T-cell (primary cell): ENCODE measurements at places on chromosomes 13 and 19. TPM values are rescaled to one million over a fixed set of nuclear protein-coding genes. Genes with fewer than 3 reads are reported as not detected.

DNA sequence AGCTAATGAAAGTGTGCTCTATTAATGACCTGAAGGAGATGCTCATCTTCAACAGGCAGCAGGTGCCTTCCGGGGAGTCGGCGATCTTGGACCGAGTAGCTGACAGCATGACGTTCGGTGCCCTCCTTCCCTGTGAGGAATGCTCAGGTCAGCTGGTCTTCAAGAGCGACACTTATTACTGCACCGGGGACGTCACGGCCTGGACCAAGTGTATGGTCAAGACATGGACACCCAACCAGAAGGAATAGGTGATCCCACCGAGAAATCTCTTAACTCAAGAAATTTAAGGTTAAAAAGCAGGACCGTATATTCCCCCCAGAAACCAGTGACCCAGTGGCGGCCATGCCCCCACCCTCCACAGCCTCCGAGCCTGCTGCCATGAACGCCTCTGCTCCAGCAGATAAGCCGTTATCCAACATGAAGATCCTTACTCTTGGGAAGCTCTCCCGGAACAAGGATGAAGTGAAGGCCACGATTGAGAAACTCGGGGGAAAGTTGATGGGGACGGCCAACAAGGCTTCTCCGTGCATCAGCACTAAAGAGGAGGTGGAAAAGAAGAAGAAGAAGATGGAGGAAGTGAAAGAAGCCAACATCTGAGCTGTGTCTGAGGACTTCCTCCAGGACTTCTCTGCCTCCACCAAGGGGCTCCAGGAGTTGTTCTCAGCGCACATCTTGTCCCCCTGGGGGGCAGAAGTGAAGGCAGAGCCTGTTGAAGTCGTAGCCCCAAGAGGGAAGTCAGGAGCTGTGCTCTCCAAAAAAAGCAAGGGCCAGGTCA, 22.8 kb upstream of the ANKRD10 start:
- no peaks in the 10 kb centered on the region for H3K4me1 ChIP-seq
- H3K4me3 ChIP-seq: no peak overlapping the region
- no peaks in the 10 kb centered on the region for H3K36me3 ChIP-seq

DNA sequence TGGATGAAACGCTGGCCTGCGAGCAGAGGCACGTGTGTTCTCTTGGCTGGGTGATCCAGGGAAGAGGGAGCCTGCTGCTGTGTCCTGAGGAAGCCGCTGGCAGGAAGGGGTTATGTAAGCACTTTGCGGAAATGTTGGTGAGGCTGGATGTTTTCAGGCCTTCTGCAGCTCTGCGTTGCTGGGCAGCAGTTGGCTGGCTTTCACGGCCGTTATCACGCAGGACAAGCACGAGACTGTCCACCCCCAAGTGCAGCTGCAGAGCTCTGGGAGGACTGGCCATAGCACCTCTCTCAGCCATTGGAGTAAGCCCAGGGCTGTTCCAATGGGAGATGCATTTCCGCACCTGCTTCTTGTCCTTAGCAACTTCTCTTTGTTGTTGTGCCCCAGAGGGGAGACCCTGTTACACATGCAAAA, 146.9 kb upstream of the SOX21 start:
- no peak for DNase-seq
- no peaks in the 10 kb centered on the region for H3K36me3 ChIP-seq
- H3K27me3 ChIP-seq: no peaks in the 10 kb centered on the region
- no peak overlapping the region for H3K4me3 ChIP-seq

DNA sequence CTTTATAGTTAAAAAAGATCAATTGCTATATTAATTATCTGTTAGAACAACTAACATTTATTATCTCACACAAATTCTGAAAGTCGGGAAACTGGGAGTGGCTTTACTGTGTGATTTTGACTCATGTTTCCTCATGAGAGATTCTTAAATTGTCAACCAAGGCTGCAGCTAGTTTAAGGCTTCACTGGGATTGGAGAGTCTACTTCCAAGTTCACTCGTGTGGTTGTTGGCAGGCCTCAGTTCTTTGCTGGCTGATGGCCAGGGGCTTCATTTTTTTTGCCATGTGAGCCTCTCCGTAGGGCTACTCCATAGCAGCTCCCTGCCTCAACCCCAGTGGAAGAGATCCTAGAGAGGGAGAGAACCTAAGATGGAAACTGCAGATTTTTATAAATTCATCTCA, 24.5 kb upstream of the LPAR6 start:
- H3K4me3 ChIP-seq: no peak overlapping the region
- H3K36me3 ChIP-seq: no peaks in the 10 kb centered on the region
- no peaks in the 10 kb centered on the region for H3K27me3 ChIP-seq
- no peak for DNase-seq
- no peak overlapping the region for H3K27ac ChIP-seq

DNA sequence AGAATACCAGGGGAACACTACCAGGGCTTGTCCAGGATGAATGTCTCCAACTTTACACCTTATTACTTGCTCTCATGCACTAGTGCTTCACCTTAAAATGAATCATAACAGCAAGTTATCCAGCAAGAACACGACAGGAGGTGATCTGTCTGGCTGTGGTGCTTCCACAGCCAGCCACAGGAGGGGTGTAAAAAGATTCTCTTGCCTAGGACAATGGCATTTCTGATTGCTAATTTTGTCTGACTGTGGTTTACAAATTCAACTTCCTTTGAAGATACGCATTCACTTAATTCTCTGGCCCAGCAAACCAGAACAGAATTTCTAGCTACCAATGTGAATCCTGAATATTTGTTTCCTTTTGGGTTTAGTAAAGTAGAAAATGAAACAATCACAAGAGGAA, 23.1 kb upstream of the COG3 start:
- no peaks in the 10 kb centered on the region for H3K4me1 ChIP-seq
- H3K36me3 ChIP-seq: no peaks in the 10 kb centered on the region
- H3K4me3 ChIP-seq: no peak overlapping the region
- no peaks in the 10 kb centered on the region for H3K27me3 ChIP-seq
- DNase-seq: no peak

DNA sequence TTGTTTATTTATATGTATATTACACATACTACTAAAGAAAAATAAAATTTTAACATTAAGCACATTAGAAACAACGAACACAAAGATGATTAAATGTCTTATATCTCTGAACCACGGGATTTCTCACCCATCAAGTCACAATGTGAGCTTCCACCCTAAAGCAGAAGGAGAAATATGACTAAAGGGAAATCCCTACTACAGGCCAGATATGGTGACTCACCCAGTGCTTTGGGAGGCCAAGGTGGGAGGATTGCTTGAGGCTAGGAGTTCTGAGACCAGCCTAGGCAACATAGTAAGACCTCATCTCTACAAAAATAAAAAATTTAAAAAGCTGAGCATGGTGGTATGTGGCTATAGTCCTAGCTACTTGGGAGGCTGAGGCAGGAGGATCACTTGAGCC, 24.6 kb downstream of the DCT start:
- H3K36me3 ChIP-seq: no peaks in the 10 kb centered on the region
- H3K4me3 ChIP-seq: no peak overlapping the region
- H3K4me1 ChIP-seq: no peaks in the 10 kb centered on the region
- DNase-seq: no peak
- H3K27me3 ChIP-seq: no peaks in the 10 kb centered on the region

DNA sequence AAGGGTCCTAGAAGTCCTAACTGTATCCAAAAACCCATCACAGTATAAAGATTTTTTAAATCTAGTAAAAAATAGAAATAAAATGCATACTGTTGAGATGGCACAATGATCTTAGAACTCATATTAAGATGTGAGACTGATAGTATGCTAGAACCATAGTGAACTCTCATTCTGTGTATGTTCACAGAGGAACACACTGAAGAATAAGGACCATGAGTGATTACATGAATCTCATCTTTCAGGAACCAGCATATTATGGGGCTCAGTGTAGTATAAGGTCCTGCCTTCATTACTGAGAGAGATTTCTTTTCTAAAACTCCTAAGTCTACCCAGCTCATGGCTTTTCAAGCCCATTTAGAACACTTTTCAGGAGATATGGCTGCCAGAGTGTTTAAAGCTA, 59.8 kb upstream of the RFC3 start:
- H3K27ac ChIP-seq: no peak overlapping the region
- no peak for DNase-seq
- H3K4me3 ChIP-seq: no peak overlapping the region
- no peaks in the 10 kb centered on the region for H3K36me3 ChIP-seq
- H3K27me3 ChIP-seq: no peaks in the 10 kb centered on the region

DNA sequence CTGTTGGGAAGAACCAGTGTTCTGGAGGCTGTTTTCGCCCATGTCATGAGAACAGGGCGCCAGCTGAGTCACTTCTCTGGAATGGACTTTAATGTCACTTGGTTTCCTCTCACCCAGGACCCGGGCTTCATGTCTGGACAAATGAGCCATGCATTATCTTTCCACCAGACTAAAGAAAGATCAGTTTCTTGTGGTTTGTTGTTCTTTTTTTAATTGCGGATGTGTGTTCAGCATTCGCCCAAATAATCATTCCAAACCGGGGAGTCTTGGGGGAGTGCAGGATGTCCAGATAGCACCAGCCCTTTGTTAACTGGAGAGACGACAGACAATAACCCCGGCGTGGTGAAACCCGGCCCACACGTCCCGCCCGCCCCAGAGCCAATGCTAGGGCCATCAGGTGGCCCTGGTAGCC, 102.5 kb downstream of the COL4A2 start:
- peaks cover 3% of the 10 kb centered on the region for H3K4me1 ChIP-seq
- no peak for DNase-seq
- no peak overlapping the region for H3K27ac ChIP-seq
- H3K36me3 ChIP-seq: no peaks in the 10 kb centered on the region
- no peak overlapping the region for H3K4me3 ChIP-seq

DNA sequence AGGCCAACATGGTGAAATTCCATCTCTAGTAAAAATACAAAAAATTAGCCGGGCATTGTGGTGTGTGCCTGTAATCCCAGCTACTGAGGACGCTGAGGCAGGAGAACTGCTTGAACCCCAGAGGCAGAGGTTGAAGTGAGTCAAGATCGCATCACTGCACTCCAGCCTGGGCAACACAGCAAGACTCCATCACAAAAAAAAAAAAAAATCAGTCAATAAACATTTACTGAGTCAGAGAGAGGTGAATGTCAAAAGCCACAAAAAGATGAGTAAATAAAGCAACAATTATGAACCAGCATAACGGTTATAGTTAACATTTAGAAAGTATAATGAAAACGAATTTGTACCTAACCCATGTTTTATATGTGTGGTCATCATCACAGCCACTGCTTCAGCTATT, 23.1 kb downstream of the PSPC1 start:
- H3K27ac ChIP-seq: no peak overlapping the region
- no peaks in the 10 kb centered on the region for H3K27me3 ChIP-seq
- DNase-seq: no peak
- peaks cover 2% of the 10 kb centered on the region for H3K36me3 ChIP-seq

- H3K27me3 ChIP-seq: no peaks in the 10 kb centered on the region
- no peak overlapping the region for H3K4me3 ChIP-seq
- DNase-seq: no peak
- H3K27ac ChIP-seq: no peak overlapping the region
- H3K36me3 ChIP-seq: peaks cover 77% of the 10 kb centered on the region
Measured at GRCh38 chr19:45824041-45824471, 8.9 kb upstream of the RSPH6A start.

- no peaks in the 10 kb centered on the region for H3K27me3 ChIP-seq
- H3K4me3 ChIP-seq: no peak overlapping the region
- H3K4me1 ChIP-seq: no peaks in the 10 kb centered on the region
- no peak overlapping the region for H3K27ac ChIP-seq
- no peak for DNase-seq
- H3K36me3 ChIP-seq: peaks cover 11% of the 10 kb centered on the region
Measured at GRCh38 chr13:51397262-51397941, 55.4 kb downstream of the INTS6 start.

- peaks cover 27% of the 10 kb centered on the region for H3K27me3 ChIP-seq
- H3K4me3 ChIP-seq: no peak overlapping the region
- no peaks in the 10 kb centered on the region for H3K36me3 ChIP-seq
Measured at GRCh38 chr13:99935772-99936171, 35.8 kb downstream of the ZIC5 start.

DNA sequence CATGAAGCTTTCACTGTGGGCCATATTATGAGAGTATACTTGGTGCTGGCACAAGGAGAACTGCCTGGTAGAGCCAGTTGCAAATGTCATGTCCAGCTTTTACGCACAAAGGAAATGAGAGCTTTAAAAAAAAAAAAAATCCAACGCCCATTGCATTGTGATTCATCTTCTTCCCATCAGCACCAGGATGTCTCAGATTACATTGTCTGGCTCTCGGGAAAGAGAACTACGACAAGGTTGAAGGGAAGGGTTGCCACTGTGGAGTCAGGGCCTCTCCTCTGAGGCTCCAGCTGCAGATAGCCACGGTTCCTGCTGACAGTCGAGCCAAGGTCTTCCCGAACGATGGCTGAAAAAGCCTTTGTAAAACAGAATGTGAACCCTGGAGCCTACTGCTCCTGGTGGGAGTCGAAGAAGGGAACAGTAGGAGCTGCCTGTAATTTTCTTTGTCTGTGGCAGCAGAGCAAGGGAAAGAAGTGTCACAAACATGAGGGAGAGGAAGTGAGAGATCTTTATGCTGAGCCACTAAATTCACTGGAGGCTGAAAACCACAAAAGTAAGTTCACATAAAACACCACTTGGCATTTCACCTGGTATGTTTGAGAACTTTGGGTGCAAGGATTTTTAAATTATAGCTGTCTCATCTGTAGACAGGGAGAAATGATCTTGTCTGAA, 704.7 kb downstream of the DIAPH3 start:
- H3K27ac ChIP-seq: no peak overlapping the region
- H3K36me3 ChIP-seq: no peaks in the 10 kb centered on the region
- no peak overlapping the region for H3K4me3 ChIP-seq
- peaks cover 3% of the 10 kb centered on the region for H3K27me3 ChIP-seq
- no peaks in the 10 kb centered on the region for H3K4me1 ChIP-seq

DNA sequence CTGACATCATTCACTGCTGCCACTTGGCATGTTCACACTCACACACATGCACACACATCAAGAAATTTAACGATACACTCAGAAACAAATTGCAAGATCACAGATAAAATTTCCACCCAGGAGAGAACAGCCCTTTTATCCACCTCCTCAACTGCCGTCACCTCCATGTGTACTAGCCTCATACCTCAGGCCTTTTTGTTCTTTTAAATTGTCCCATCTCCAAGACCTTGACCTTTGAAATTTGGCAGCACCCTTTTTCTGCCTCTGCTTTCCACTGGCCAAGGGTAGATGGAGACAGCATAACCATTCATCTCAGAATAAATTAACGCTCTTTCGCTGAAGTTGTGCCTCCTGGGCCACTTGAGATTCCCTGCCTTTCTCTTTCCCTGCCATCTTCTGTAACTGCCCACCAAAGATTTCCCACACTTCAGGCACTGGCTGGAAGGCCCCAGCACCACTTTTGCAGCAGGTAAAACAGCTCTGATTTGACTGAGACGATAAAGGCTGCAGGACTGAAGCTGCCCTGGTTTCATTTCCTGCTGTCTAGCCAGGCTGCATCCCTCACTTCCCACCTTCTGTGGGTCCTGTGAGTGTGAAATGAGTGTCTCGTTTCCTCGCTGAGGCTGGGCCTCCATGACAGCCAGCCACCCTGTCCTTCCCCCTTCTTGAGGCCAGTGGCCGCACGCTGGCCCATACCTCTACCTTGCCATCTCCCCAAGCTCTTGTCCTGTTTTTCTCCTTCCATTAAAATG, 39.3 kb downstream of the MBNL2 start:
- no peak overlapping the region for H3K27ac ChIP-seq
- DNase-seq: no peak
- no peaks in the 10 kb centered on the region for H3K4me1 ChIP-seq
- no peaks in the 10 kb centered on the region for H3K36me3 ChIP-seq

FXYD1 gene
- total RNA-seq: 5.0 TPM

LIN37 gene
- total RNA-seq: 22.8 TPM

TEX26 gene
- total RNA-seq: not detected

IL11 gene
- total RNA-seq: not detected
